ENCODE measurements at places on chromosomes 11 and 22.

DNA sequence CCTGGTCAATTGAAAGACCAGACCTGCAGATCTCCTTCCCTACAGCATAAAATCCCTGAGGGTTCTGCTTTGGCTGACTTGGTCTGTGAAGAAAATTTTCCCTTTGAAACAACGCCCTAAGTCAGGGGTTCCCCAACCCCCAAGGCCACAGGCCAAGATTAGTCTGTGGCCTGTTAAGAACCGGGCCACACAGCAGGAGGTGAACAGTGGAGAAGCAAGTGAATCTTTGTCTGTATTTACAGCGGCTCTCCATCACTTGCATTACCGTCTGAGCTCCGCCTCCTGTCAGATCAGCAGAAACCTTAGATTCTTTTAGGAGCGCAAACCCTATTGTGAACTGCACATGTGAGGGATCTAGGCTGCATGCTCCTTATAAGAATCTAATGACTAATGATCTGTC is 38.2 kb downstream of the CCDC83 start:
- no peak for DNase-seq

GRCh38 chr11:86625544-86625943 is 46.9 kb downstream of the ME3 start:
- DNase-seq: no peak

GRCh38 chr11:77113382-77114088 is 10.9 kb downstream of the OMP start:
- DNase-seq: no peak

GRCh38 chr11:108817976-108818375 is 153.1 kb downstream of the DDX10 start:
- no peak for DNase-seq

GRCh38 chr11:46159680-46160079 is 38.4 kb upstream of the PHF21A start:
- no peak for DNase-seq
